Activated CD4-positive, alpha-beta T cell treated with anti-CD3 and anti-CD28 coated beads for 36 hours (primary cell): ENCODE measurements at places on chromosomes 11 and 22. TPM values are rescaled to one million over a fixed set of nuclear protein-coding genes. Genes with fewer than 3 reads are reported as not detected.
A peak's percentile ranks its signal among the peaks of the same experiment; 100 is the strongest.

- no peak overlapping the region for H3K4me3 ChIP-seq
- peaks cover 8% of the 10 kb centered on the region for H3K27me3 ChIP-seq
Measured at GRCh38 chr11:128664317-128664716, 29.6 kb upstream of the FLI1 start.

DNA sequence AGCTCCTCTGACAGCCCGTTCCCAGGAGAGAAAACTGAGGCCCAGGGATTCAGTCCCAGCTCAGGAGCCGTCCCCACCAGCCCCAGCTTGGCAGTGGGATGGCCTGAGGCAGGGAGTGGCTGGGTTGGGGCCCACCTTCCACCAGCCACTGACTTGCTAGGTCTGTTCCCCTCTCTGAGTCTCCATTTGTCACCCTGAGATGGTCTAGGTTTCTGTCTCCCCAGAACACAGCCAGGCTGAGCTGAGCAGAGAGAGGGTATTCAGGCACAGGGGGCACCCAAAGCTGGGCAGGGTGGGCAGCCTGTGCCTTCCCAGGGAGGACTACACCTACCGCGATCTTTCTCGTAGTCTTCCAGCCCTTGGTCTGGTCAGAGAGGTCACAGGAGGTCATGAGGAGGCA, 95.7 kb downstream of the PDE2A start:
- no peak overlapping the region for H3K4me3 ChIP-seq
- H3K4me1 ChIP-seq, result no peaks in the 10 kb centered on the region
- H3K36me3 ChIP-seq, result no peaks in the 10 kb centered on the region
- no peak for DNase-seq
- H3K27me3 ChIP-seq, result peaks cover 5% of the 10 kb centered on the region

DNA sequence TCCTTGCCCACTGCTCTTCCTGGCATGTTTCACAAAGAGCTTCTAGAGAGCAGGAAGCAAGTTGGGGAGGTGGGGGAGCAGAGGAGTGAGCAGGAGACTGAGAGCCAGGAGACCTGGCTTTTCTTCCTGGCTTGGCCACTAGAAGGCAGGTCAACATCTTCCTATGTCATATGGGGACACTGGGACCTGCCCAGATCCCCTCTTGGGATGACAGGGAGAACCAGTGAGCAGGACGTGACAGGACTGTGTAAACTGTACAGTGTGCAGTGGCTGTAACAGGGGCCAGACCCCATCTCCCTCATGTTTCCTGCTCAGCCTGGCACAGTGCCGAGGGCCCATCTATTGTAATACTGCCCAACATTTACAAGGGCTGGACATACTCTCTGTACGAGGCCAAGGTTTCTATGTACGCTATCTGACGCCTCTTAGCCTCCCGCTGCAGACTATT, 29.4 kb downstream of the GDPD5 start:
- H3K27ac ChIP-seq, result no peak overlapping the region
- no peaks in the 10 kb centered on the region for H3K36me3 ChIP-seq
- H3K27me3 ChIP-seq, result no peaks in the 10 kb centered on the region
- peaks cover 23% of the 10 kb centered on the region for H3K4me1 ChIP-seq
- H3K4me3 ChIP-seq, result no peak overlapping the region

DNA sequence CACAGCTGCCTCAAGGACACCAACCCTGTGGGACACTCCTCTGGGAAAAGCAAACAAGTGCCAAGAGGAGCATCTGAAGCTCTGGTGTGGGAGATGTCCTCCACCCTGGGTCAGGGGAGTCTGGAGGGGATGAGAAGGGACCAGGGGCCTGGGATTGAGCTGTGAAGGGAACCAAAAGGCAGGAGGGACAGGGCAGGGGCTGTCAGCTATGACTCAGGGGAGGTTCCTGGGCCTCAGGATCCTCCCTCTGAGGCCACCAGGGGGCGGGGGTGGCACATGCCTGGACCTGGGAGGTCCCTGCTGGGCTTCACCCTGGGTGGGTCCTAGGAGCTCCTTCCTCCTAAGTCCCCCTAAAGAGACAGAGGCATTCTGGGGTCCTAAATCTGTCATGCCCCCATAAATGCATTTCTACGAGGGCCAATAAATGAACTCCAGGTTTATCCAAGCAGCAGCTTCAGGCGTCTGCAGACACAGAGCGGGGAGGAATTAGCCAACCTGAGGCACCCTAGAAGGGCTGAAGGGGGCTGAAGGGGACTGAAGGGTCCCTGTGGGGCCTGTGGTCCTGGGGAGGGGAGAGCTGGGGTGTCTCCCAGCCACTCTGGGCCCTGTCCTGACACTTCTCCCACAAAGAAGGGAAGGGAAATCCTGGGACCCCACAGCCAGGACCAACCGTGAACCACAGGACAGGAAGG, 31.9 kb upstream of the IGLL5 start:
- peak; percentile 58 for DNase-seq
- no peak overlapping the region for H3K4me3 ChIP-seq
- H3K36me3 ChIP-seq, result no peaks in the 10 kb centered on the region
- H3K27ac ChIP-seq, result no peak overlapping the region

Gene CD3G
- total RNA-seq, result 146 TPM

DNA sequence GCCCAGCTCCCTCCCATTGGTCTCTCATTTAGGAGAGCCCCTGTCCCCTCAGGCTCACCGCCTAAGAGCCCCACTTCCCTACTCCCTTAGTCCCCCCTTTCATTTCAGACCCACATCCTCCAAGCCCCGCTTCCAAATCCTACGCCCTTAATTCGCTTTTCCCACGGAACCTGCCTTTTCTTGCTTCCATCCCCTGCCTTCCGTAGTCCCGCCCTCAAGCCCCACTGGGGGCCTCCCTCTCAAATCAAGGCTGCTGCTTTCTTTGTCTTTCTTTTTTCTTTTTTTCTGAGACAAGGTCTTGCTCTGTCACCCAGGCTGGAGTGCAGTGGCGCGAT, 396 bp downstream of the CCDC157 start:
- peaks cover 42% of the 10 kb centered on the region for H3K4me1 ChIP-seq
- no peak for DNase-seq
- H3K27ac ChIP-seq, result peak overlapping the region; percentile 85
- peaks cover 26% of the 10 kb centered on the region for H3K36me3 ChIP-seq
- peak overlapping the region; percentile 92 for H3K4me3 ChIP-seq

DNA sequence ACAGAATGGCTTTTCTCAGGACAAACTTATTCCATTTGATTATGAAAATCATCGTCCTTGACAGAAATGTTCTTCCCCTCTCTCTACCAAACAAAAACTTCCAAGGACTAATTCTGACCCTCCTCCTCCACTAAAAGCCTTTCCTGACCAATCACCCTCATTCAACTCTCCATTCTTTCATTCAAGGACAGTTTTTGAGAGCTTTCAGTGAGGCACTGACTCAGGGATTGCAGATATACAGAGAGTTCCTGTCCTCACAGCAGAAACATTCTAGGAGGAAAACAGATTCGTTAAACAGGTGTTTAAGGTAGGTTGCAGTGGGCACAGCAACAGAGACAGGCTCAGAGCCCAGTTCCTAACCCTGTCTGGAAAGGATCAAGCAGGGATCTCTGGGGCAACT, 41.5 kb downstream of the OR4D9 start:
- H3K4me3 ChIP-seq, result no peak overlapping the region
- DNase-seq, result no peak
- peaks cover 3% of the 10 kb centered on the region for H3K36me3 ChIP-seq
- H3K27ac ChIP-seq, result no peak overlapping the region

GRCh38 chr22:42608136-42608822, 6.4 kb downstream of the POLDIP3 start:
- no peak for DNase-seq
- peaks cover 37% of the 10 kb centered on the region for H3K36me3 ChIP-seq
- H3K4me3 ChIP-seq, result no peak overlapping the region

- H3K4me1 ChIP-seq, result peaks cover 27% of the 10 kb centered on the region
- no peak for DNase-seq
- no peak overlapping the region for H3K4me3 ChIP-seq
- no peaks in the 10 kb centered on the region for H3K27me3 ChIP-seq
- no peak overlapping the region for H3K27ac ChIP-seq
Measured at GRCh38 chr22:49883294-49883640, 29.6 kb downstream of the ZBED4 start.

GRCh38 chr22:29331213-29331612, 15.7 kb upstream of the RASL10A start:
- no peak for DNase-seq
- no peak overlapping the region for H3K27ac ChIP-seq
- H3K36me3 ChIP-seq, result peaks cover 14% of the 10 kb centered on the region

- H3K36me3 ChIP-seq, result no peaks in the 10 kb centered on the region
- peaks cover 7% of the 10 kb centered on the region for H3K27me3 ChIP-seq
- H3K4me3 ChIP-seq, result no peak overlapping the region
- DNase-seq, result no peak
- H3K4me1 ChIP-seq, result no peaks in the 10 kb centered on the region
Measured at GRCh38 chr11:70651031-70651430, 252.7 kb downstream of the CTTN start.

- no peak overlapping the region for H3K27ac ChIP-seq
- DNase-seq, result no peak
- H3K4me1 ChIP-seq, result no peaks in the 10 kb centered on the region
- no peaks in the 10 kb centered on the region for H3K36me3 ChIP-seq
- no peaks in the 10 kb centered on the region for H3K27me3 ChIP-seq
Measured at GRCh38 chr11:13169709-13170108, 107.9 kb upstream of the BMAL1 start.

GRCh38 chr11:17721242-17721999, 2.0 kb downstream of the MYOD1 start:
- H3K27me3 ChIP-seq, result peaks cover 38% of the 10 kb centered on the region
- H3K36me3 ChIP-seq, result no peaks in the 10 kb centered on the region
- H3K4me1 ChIP-seq, result no peaks in the 10 kb centered on the region
- H3K27ac ChIP-seq, result no peak overlapping the region

DNA sequence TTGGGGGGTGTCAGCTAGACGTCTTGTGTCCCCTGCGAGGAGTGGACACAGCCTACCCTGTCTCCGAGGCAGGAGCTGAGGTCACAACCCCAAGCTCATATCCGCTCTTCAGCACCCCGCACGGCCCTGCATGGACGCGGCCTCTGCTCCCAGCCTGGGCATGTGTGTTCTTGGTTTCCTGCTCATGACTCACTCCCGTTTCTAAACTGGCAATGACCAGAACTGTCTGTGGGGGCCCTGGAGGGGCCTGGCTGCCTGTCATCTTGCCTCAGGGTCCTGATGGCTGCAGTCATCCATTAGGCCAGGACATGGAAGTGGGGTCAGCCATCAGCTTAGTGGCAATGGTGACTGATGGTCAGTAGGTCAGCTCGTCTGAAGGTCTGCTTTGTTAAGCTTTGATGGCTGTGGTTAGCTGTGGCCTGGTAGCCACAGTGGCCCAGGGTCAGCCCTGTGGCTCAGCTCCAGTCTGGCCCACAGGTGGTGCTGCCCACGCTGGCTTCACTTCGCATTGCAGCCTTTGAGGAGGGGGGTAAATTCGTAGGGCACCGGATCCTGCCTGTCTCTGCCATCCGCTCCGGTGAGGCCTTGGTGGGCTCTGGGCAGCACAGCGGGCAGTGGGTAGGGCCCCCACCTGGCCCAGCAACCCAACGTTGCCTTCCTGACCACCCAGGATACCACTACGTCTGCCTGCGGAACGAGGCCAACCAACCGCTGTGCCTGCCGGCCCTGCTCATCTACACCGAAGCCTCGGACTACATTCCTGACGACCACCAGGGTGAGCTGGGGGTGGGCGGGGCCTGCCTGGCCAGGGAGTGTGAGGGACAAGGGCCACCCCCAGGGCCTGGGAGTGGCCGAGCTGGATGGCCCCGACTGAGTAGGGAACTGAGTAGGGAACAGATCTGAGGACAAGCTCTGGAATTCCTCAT, 12.0 kb downstream of the PLCB3 start:
- peaks cover 16% of the 10 kb centered on the region for H3K4me1 ChIP-seq
- DNase-seq, result no peak
- H3K36me3 ChIP-seq, result peaks cover 7% of the 10 kb centered on the region
- H3K27ac ChIP-seq, result no peak overlapping the region
- H3K27me3 ChIP-seq, result no peaks in the 10 kb centered on the region

Gene BSCL2
- 16.7 TPM for total RNA-seq

Gene POLR3H
- total RNA-seq, result 18.3 TPM

Gene ROBO4
- not detected for total RNA-seq

Gene MADD
- 54.4 TPM for total RNA-seq

GRCh38 chr11:78560826-78561484, 13.7 kb downstream of the NARS2 start:
- DNase-seq, result no peak
- peaks cover 43% of the 10 kb centered on the region for H3K4me1 ChIP-seq
- no peak overlapping the region for H3K4me3 ChIP-seq
- no peaks in the 10 kb centered on the region for H3K27me3 ChIP-seq
- H3K27ac ChIP-seq, result no peak overlapping the region
